ENCODE measurements at places on chromosomes 16 and 17. TPM values are rescaled to one million over a fixed set of nuclear protein-coding genes. Genes with fewer than 3 reads are reported as not detected.

Gene HCRT
- not detected for total RNA-seq

Gene COL1A1
- 6,239 TPM for total RNA-seq

Gene CCL7
- not detected for total RNA-seq

Gene SDR42E1
- total RNA-seq = 1.9 TPM

Gene CSH2
- not detected for total RNA-seq

Gene RNF157
- total RNA-seq = 6.4 TPM

Gene MPO
- total RNA-seq = not detected

Gene PIPOX
- 3.4 TPM for total RNA-seq

Gene PMP22
- 179 TPM for total RNA-seq

Gene MT1A
- not detected for total RNA-seq

Gene SHISA6
- total RNA-seq = not detected

Gene RBFOX1
- not detected for total RNA-seq

Gene ABCA6
- total RNA-seq = 28.6 TPM

Gene HOXB4
- 2.1 TPM for total RNA-seq

Gene OR3A3
- total RNA-seq = not detected

Gene SLFN13
- total RNA-seq = 0.85 TPM

Gene AOC2
- 1.3 TPM for total RNA-seq

Gene SPATA22
- total RNA-seq = 0.49 TPM

Gene PROCA1
- total RNA-seq = 0.65 TPM

Gene CCDC47
- total RNA-seq = 47.6 TPM

Gene TEKT5
- not detected for total RNA-seq

Gene BCL6B
- 0.16 TPM for total RNA-seq

Gene TNRC6C
- 7.4 TPM for total RNA-seq

Gene IL17C
- total RNA-seq = not detected

Measured in hair follicle dermal papilla cell (primary cell).